ENCODE measurements at places on chromosomes 3 and 15.

- no peak for DNase-seq
These were observed 224.0 kb upstream of the ARHGEF26 start for GRCh38 chr3:153897025-153897723.

DNA sequence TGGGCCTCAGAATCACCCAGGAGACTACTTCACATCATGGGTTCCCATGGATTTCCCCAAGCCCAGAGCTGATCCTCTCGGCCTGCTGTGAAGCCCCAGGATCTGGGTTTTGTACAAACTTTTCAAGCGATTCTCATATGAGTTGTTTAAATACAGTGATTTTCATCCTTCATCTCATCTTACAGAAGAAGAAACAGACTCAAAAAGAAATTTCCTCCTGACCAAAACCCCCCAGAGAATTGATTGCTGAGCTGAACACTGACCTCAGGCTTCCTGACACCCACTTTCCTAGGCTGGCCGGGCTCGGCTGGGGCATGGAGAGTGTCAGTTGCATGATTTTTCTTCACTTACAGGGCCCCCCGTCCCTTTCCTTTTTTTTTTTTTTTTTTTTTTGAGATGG is 60.3 kb downstream of the BDH1 start:
- DNase-seq, result no peak

DNA sequence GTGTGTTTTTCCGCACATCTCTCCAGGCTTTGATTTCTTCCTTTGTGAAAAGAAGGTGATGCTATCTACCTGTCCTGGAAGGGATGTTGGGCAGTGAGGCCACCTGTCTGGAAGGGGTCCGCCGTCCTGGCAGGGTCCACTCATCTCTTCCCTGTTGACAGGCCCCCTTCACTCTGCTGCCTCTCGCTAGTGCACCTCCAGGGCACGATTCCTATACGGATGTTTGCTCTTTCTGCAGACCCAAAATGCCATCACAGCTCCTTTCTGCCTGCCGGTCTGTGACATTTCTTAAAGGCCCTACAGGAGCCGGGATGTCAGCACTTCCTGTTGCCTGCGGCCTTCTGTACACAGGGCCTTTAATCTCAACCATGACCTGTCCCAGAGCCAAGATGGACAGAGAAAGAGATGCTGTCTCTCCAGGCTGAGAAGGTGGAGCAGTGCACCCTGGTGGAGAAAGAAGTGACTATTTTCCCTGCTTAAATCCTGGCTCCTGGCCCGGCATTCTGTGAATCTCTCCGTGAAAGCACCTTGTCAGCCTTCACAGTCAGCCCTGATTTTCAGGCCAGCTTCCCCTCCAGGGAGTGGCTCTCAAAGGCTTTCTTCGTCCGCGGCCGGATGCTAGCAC is 7.4 kb downstream of the FAM3D start:
- DNase-seq, result peak; percentile 73

DNA sequence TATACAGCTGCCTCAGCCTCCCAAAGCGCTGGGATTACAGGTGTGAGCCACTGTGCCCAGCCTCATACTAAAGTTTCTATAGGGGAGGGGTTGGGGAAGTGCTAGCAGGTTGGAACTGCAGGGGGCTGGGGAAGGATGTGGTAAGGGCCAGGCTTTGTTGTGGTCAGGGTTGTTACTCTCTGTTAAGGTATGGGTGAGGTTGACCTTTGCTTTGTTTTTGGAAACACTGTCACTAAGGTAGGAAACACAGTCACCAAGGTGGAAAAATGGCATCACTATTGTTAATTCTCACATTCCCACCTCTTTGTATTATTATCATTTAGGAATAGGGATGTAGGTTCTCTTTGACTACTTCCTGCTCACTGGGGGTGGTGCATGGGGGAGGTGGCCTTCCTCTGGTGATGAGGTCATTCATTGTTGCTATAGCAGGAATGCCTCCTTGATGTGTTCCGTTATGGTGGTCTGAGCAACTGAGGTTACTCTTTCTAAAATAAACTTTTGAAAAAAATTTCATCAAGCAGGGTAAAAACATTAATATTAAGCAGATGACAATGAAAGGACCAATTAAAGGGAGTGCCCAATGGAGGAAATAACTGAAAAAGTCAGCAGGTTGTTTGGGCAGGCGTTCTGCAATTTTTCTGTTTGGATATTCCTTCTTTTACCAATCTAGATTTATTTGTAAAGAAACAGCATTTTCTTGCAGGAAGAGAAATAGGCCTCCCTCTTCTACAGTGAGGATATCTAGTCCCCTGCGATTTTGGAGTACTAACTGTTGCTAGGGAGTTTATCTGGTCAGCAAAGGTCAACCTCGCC is 150.5 kb downstream of the WDR76 start:
- DNase-seq, result no peak

- DNase-seq, result no peak
These were observed 121.4 kb downstream of the RFTN1 start for GRCh38 chr3:16392065-16392464.

DNA sequence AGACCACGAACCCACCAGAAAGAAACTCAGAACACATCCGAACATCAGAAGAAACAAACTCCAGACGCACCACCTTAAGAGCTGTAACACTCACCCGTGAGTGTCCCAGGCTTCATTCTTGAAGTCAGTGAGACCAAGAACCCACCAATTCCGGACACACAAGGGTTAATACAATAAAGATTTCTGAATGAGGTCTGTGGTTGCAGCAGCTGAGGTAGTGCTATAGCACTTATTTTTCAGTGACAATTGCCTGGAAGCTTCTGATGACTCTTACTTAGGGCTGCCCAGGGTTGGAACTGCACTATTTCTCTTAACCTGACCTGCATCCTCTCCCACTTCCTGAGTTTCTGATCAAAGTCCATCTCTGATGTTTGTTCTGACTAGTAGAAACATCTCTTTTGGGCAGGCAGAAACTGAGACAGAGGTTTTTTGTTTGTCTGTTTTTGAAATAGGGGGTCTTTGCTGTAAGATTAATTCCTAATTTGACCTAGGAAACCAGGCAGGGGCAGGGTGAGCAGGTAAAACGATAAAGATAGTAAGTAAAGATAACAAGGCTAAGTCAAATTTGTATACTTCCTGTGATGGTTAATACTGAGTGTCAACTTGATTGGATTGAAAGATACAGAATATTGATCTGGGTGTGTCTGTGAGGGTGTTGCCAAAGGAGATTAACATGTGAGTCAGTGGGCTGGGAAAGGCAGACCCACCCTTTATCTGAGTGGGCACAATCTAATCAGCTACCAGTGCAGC is 169.1 kb downstream of the GAP43 start:
- no peak for DNase-seq

GRCh38 chr3:124772081-124772831 is 42.0 kb downstream of the UMPS start:
- DNase-seq, result peak; percentile 78

DNA sequence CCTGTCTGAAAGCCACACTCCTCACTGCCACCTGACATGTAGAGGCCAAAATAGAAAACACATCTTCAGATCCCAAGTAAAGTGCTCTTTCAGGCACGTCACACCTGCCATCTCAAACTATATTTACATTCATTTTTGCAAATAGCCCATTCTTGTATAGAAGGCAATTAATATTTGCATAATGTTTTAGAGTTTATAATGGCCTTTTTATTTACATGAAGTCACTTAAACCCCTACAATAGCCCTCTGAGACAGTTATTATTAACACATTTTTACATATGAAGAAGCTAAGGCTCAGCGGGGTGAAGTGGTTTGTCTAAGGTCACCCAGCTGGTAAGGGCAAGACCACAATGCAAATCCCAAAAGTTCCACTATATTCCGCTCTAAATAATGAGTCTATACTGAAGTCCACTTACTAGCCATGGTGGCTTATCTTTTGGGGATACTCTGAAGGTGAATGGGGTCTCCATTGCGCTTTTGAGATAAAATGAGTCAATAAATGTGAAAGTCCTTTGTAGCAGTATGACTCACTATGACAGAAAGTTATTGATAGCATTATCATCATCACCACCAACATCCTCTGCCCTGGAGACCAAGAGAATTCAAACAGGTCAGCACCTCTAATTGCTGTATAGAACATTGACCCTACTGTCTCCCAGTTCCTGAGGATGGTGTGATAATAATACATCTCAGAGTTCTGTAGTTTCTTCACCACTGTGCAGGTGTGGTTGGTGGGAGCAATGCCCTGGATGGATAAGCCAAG is 155.9 kb upstream of the BCL6 start:
- no peak for DNase-seq

DNA sequence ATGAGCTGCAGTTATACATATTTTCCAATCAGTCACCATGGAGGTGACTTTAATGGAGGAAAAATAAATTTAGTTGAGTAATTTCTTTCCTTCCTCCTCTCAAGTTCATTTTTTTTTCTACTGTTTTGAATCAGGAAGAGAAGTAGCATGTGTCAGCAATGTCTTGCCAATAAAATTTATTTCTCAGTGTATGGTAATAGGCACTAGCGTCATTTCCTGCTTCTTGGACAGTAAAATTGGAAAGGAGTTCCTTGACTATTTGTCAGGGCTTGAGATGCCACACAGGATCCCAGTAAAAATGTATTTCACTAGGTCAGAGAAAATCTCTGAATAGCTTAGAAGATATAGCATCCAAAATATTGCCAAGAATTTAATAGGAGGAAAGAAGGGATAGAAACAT is 605.9 kb downstream of the ROBO1 start:
- DNase-seq, result no peak

GRCh38 chr3:69568458-69568857 is 170.8 kb upstream of the MITF start:
- no peak for DNase-seq

DNA sequence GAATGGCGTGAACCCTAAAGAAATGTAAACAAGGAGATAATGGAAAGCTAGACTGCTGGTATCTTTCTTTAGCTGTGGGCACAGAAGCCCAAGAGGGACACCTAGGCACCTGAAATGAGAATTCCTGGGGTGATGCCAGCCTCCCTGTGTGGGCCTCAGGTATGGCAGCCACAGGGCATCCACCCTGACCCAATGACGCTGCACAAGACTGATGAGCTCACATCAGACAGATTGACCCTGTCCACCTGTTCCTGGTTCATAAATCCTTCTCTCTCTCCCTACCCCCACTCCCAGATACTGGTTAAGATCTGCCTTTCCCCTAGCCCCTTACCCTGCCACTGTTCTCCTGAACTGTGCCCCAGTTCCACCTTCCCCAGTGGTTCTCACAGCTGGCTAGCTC is 1.5 kb downstream of the GLB1 start:
- no peak for DNase-seq

DNA sequence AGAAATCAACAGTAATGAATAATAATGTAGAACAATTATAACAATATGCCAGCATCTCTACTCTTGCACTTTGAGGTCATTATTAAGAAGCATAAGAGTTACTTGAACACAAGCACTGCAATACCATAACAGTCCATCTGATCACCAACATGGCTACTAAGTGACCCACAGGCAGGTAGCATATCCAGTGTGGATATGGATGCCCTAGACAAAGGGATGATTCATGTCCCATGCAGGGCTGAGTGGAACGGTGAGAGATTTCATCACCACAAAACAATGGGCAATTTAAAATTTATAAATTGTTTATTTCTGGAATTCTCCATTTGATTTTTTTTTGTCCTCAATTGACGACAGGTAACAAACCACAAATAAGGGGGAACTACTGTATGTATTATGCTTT is 107.7 kb upstream of the TSC22D2 start:
- DNase-seq, result no peak

DNA sequence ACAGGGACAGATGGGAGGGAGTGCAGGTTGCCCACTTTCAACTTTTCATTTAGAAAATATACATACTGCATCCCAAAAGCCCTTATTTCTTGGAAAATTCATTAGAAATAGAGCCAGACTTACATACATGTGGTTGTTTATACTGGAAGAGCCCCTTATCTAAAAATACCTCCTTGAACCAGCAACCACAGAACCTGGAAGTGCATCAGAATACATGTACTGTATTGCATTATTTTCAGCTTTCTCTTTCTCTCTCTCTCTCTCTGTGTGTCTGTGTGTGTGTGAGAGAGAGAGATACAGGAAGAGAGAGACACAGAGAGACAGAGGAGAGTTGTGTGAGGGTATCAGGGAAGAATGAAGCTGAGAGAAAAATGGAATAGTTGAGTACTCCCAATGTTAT is 29.5 kb upstream of the LSAMP start:
- no peak for DNase-seq

GRCh38 chr3:113063126-113063894 is 72.5 kb downstream of the GTPBP8 start:
- DNase-seq, result no peak

DNA sequence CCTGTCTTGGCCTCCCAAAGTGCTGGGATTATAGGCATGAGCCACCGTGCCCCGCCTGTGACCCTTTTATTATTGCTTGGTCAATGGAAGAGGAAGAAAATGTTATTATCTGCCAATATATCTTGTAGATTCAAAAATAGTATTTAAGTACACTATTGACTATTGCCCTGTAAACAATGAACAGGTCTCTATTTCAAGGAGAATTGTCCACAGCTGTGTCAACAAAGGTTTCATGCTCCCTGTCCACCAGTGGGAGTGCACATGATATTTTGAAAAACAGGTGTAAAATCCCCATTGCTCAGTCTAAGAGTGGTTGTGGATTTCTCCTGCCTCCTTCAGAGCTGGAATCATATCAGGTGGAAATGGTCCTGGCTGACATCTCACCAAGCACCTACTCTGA is 36.5 kb upstream of the IGF1R start:
- no peak for DNase-seq

DNA sequence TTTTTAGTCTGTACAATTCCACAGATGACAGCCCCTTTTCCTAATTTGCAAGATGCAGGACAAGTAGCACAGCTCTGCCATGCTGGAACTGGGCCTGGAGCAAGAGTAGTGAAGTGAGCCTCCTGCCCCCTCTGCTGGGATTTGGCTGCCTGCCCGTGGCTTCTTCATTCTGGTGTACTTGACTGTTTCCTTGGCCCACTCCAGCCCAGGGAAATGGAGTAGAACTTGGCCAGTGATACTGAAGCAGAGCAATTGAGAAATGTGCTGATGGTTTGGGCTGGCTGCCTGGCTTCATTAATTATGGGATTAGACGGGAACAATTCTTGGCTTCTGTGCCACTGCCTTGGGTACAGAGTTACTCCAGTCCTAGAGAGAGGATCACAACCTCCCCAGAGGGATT is 2.8 kb downstream of the GPD1L start:
- DNase-seq, result no peak

- DNase-seq, result no peak
These were observed 9.0 kb upstream of the SMAD6 start for GRCh38 chr15:66692808-66693596.

GRCh38 chr3:81419228-81419627 is 342.2 kb downstream of the GBE1 start:
- no peak for DNase-seq

- no peak for DNase-seq
These were observed 81.7 kb downstream of the CCNL1 start for GRCh38 chr3:157078131-157078810.

- no peak for DNase-seq
These were observed 40.3 kb downstream of the CHST14 start for GRCh38 chr15:40511093-40511471.

- peak; percentile 54 for DNase-seq
These were observed 639 bp downstream of the NIPA1 start for GRCh38 chr15:22786868-22787698.

DNA sequence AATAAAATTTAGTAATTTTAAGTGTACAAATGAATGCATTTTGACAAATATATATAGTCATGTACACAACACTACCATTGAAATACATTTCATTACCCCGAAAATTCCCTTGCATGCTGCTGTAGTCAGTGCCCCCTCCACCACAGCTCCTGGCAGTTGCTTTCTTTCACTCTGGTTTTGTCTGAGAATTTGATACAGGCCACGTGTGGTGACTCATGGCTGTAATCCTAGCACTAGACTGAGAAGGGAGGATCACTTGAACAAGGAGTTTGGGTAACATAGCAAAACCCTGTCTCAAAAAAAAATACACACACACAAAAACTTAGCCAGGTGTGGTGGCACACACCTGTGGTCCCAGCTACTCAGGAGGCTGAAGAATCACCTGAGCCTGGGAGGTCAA is 65.4 kb downstream of the TFRC start:
- no peak for DNase-seq

Data from ELF-1 (cell line).